ENCODE measurements at places on chromosomes 16 and 17. TPM values are rescaled to one million over a fixed set of nuclear protein-coding genes. Genes with fewer than 3 reads are reported as not detected.

Gene GRB7
- total RNA-seq: 4.9 TPM

Gene ATP2C2
- not detected for total RNA-seq

Gene SRCIN1
- total RNA-seq: not detected

Gene NRN1L
- total RNA-seq: 0.89 TPM

Gene CA7
- not detected for total RNA-seq

Gene NDRG4
- total RNA-seq: 16.7 TPM
